ENCODE measurements at places on chromosomes 5 and 9.

DNA sequence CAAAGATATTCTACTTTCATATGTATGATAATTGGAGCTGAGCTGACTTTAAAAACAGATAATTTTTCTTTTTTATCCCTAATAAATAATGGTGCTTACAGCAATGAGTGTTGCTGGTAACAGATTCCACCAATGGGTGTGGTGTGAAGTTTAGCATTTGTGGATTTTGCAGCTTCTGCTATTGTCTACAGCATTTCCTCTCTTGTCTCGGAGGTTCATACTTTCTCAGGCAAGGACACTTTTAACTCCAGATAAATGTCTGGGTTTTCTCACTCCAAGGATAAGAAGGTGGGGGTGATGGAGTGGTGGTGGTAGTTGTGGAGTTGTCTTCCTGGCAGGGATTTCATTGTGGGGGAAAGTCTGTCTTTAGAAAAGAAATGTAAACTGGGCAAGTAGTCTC lies 120.0 kb upstream of the CDKN2B start:
- no peak for DNase-seq

- DNase-seq, result no peak
These were observed 21.0 kb upstream of the PTPRD start for GRCh38 chr9:10633785-10634184.

- peak; percentile 55 for DNase-seq
These were observed 186.7 kb downstream of the PDZD2 start for GRCh38 chr5:31825518-31826068.

DNA sequence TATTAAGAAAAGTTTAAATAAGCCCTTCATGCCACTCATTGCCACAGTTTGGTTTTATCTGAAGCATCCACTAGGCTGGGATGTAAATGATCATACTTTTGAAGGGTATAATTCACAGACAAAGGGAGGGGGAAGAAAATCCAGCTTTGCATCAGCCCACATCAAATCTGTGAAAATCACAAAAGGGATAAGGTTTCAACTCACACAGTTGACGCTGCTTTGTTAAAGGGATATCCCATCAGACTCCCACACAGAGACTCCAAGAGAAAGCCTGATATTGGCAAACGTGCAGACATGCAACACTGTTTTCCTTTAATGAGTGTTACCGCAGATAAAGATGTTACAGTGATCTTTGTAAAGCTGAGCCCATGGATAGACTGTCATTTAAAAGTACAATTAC lies 602.9 kb downstream of the TLE1 start:
- DNase-seq, result no peak

- DNase-seq, result no peak
These were observed 14.7 kb upstream of the PPIC start for GRCh38 chr5:123051206-123051605.

- peak; percentile 77 for DNase-seq
These were observed 743 bp downstream of the NR3C1 start for GRCh38 chr5:143402553-143403333.

Data from CD8-positive, alpha-beta memory T cell (primary cell).